ENCODE measurements at places on chromosomes 5 and 9.

DNA sequence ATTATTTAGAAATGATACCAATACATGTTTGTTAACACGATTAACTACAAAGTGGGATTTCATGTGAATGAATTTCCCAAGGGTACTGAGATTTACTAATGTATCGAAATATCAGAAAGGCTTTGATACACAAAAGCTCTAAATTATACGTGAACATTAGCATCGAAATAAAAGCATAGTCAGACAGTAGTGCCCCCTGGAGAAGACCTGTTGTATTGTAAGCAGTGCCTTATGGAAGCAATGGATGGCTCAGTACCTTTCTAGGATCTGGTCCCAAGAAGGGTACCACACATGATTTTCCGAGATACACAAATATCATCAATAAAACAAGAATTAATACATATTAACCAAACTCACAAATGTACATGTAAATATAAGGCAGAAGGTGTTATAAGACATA lies 153.8 kb downstream of the CDH12 start:
- no peak for DNase-seq

- DNase-seq = no peak
These were observed 503.2 kb downstream of the GADD45G start for GRCh38 chr9:90107726-90108655.

GRCh38 chr9:112569186-112569585 lies 82.6 kb downstream of the KIAA1958 start:
- DNase-seq = no peak

DNA sequence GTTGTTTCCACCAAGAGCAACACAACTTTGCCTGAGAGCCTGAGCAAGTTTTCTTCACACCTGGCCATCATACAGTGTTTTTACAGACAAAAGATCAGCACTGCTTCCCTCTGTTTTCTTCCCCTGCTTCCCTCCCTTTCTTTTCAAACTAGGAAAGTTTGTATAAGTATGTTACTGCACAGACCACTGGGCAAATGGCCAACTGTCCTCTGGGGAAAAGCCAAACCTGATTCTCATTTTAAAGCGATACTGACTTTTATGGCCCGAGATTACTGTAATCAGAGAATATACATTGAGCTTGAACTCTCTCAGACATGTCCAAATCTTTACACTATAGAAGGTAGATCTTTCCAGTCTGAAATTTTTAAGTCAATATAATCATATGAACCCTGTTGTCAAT lies 415.0 kb downstream of the NFIB start:
- DNase-seq = no peak

- DNase-seq = no peak
These were observed 95.5 kb downstream of the PAX5 start for GRCh38 chr9:36938617-36939016.

DNA sequence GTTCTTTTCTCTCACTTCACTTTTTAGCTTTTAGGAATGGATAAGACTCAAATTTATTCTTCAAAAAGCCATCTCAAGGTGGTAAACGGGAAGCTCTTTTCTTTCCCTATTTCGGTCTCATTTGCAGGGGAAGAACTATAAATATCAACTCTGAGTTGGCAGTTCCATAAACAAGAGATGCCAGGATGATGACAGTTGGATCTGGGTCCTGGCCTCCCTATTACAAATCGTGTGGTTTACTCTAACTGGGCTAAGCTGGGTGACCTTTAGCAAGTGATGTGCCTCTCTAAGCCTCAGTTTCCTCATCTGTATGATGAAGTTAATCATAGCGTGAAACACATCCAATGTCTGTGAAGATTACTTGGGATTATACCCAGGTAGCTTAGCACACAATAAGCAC lies 44.2 kb downstream of the TLE4 start:
- no peak for DNase-seq

GRCh38 chr9:69932901-69933300 lies 110.7 kb upstream of the MAMDC2 start:
- DNase-seq = no peak

DNA sequence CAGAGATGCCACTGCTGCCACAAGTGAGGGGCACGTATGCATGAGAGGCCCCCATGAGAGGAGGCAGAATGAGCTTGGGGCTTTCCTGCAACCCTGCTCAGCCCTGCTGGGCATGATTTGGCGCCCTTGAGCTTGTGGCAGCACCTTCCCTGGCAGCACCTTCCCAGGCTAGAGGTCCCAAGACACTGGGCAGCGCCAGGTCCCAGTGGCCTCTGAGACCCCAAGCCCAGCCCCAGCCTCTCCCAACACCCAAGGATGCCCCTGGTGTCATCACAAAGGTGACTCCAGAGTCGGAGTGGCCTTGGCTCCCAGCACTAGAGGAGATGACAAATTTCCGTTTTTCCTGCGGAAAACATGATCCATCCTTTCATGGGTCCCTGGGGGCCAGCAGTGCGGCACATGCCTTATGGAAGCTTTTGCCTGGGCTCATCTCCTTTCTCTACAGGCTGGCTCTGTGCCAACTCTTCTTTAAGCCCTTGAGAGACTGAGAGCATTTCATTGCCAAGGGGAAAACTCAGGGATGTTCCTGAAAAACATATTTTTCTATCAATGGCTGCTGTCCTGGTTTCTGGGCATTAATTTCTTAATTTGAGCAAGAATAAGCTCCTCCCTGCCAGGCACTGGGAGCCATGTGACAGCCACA lies 77.1 kb upstream of the ADAMTS2 start:
- DNase-seq = no peak

GRCh38 chr5:90274216-90274615 lies 135.3 kb downstream of the CETN3 start:
- DNase-seq = no peak

GRCh38 chr5:96374653-96375052 lies 58.4 kb downstream of the PCSK1 start:
- no peak for DNase-seq

DNA sequence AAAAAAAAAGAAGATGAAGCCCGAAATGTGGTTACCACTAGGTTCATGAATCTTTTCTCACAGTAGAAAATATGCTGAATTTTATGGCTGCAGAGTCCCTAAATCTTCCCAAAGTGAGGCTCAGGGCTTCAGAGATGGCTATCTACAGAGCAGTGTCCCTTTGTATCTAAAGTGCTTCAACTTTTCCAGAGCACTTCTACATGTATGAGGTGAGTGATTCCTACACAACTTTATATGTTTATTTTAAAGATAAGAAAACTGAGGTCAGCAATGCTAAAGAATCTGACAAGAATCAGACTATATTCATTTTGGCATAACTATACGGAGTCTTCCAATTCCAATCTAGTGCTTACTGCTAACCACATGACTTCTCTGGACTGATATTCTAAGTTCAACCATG lies 53.2 kb downstream of the MRPS27 start:
- DNase-seq = no peak

GRCh38 chr5:142248853-142249462 lies 75.9 kb downstream of the SPRY4 start:
- DNase-seq = no peak

Data from activated T-cell treated with anti-CD3 and anti-CD28 coated beads, Interleukin-2, amount 50 U/mL, for 1 hour (primary cell).